ENCODE measurements at places on chromosomes 7 and 10.

DNA sequence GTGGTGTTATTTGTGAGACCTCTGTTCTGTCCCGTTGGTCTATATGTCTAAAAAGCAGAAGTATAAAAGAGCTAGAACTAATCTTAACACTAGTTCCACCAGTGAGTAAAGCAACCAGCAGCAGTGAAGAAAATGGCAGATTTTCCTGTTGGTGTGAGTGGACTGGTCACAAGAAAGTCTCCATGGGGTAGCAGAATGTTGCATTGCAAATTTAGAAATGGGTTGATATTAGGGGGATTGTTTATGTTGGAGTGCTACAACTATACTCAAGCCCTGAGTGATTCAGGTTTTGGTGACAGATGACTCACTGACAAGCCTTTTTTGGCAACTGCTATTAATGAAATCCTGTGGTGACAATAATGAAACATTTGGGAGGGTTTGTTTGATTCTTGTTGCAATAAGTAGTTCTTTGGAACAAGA is 5.6 kb downstream of the AVL9 start:
- DNase-seq: no peak

DNA sequence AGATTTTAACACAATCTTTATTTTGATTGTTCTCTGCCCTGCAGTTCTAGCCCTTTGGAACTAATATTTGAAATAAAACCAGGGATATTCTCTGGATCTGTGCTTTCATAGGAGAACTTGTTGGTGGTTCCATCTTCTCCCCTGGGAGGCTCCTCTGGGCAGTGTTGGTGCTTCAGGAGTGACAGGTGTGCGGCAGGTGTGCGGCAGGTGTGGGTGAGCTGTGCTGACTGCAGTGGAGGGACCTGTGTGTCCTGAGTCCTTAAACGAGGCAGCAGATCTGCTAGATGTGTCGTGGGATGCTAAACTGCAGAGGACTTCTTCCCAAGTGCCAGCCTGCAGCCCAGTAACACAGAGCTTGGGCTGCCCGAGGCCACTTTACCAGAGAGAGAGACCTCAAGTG is 98.4 kb downstream of the LYZL1 start:
- no peak for DNase-seq

- DNase-seq: no peak
These were observed 92.7 kb downstream of the RNLS start for GRCh38 chr10:88490231-88490980.

DNA sequence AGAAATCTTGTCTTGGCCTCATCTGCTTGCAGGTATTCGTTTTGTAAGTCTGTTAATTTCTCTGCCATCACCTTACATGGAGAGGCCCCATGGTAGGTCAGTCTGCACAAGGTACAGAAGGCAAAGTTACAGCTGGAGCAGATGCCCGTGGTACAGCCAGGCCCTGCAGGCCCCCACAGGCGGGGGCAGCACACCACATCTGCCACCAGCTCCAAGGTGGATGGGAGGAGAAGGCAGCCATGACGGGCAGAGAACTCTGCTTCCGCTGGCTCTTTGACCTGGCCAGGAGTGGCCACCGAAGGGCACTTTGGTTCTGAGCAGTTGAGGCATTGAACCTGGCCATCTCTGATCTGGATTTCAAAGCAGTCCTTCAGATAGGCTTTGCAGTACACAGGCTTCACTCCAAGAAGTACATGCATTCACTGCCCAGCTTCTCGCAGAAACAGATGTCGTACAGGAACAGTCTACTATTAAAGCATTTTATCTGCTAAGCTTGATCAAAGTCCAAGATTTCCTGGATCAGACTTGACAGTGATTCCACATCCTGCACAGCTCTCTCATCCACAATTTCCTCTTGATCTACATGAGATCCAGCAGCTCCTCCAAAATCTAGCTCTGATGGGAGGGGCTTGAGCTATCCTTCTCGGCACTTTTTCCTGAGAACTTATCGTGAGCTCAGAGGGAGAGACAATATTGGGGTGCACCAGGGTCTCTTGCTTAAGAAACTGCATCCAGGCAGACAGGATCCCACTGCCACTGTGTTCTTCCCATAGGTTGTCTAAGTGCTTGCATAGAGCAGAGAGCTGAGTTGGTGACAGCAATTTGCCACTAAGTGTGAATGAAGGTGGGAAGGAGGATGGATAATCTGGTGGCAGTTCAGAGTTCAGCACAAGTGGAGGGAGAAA is 120.7 kb downstream of the TRRAP start:
- DNase-seq: no peak

DNA sequence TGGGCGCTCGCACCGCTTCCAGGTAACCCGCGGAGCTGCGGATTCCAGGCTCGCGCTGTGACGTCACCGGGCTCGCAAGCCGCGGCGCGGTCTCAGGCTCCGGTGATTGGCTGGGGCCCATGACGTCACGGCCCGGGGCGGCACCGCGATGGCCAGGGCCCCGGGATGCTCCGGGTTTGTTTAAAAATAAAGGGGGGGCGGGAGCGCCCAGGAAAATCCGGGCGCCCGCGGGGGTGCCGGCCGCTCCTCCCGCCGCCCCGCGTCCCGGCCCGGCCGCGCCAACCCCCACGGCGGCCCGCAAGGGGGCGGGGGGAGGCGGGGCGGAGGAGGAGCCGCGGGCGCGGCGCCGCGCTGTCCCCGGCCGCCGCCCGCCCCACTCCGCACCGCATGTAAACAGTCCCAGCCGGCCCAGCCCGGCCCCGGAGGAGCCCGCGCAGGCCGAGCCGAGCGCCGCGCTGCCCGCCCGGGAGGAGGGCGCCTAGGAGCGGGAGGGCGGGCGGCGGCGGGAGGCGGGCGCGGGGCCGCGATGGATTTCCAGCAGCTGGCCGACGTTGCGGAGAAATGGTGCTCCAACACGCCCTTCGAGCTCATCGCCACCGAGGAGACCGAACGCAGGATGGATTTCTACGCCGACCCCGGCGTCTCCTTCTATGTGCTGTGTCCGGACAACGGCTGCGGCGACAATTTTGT is at the start of gene MTURN:
Gene MTURN, plus strand, starts transcription at position 376 of the 690 bp plus-strand sequence. Its CDS starts 151 bp downstream, at position 527.
- peak; percentile 66 for DNase-seq

DNA sequence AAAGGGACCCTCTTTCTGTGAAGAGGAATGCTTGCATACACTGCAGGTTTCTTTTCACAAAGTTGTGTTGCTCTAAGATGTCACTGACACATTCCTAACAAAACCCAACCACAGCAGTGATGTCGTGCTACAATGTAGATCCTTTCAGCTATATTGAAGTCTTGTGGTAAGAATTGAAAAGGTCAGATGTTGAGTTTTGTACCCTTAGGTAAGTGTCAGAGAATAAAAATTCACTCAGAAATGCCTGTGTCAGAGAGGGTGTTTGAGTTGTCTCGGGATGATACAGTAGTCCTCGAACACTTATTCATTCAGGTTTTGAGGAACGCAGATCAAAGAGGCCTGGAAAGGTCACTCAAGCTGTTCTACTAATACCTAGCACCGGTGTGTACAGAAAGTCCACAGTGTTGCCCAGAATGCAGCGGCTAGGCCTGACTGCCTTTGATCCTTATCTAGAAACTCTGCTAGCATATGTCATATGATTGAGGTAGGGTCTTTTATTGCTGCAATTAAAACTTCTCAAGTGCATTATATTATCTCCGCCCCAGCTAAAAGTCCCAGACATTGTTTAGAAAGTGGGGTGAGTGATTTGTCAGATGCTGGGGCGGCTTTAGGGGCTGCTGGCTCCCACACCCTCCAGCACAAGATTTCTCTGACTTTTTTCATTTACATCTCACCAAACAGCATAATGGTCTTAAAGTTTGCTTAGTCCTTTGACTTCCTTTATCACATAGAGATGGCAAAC is 26.0 kb downstream of the RNF32 start:
- no peak for DNase-seq

- no peak for DNase-seq
These were observed 24.2 kb upstream of the SMIM30 start for GRCh38 chr7:113142385-113143119.

- DNase-seq: no peak
These were observed 39.6 kb upstream of the KCND2 start for GRCh38 chr7:120233338-120233737.

DNA sequence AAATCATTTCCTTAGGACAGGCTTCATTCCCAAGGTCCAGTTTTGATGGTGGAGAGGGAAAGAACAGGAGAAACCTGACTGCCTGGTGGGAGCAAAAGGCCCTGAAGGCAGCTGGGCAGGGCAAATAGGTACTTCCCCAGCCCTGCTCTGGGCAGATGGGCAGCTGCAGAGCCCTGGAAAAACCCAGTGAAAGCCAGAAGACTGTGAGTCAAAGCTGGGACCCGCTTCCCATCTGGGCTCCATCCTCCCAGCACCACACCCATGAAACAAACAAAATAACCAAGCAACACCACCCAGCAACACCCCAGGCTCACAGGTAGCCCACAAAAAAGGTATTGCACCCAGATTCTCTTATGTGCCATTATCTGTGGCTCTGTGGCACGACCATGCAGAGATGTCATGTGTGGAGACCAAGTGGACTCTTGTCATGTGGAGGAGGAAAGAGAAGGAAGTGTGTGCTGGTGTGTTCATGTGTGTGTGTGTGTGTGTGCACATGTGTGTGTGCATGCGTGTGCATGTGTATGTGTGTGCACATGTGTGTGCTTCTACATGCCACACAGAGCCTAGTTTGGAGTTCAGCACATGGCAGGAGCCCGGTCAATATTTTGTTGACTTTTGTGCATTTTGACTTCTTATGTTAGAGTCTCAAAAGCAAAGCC is 9.8 kb downstream of the CLRN3 start:
- DNase-seq: no peak

DNA sequence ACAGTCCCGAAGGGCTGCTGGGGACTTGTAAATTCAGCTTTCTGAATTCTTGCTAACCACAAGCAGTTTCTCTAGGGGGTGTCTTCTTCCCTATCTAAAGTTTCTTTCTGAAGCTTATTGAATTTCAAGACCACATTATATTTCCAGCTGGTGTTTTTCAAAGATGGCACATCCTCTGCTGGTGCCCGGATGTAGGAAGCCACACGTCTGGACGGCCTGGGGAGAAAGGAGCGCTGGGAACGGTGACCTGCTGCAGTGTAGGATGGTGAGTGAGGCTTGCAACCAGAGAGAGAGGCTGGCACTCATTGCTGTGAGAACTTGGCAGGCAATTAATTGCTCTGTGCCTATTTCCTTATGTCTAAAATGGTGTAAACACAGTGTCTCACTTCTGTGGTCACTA is 776.4 kb downstream of the TYW1 start:
- no peak for DNase-seq

DNA sequence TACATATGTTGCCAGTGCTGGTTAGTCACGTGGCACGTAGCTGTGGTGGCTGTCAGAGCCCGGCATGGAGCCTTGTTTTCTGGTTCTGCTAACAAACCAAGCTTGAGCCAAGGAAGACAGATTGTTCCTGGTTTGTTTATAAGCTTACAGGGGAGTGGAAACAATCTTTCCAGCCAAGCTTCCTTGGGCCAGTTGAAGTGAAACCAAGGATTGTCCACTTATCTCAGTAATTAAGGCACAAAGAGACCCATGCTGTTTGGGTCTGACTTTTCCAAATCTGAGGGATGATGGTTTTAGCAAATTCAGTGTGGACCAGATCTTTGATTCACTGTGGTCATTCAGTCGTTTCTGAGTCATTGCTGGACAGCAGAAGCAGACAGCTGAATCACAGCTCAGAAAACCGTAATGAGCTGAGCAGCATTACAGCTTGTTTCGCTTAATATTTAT is 297.3 kb upstream of the COBL start:
- DNase-seq: no peak

GRCh38 chr7:131015657-131015958 is 281.6 kb upstream of the KLF14 start:
- no peak for DNase-seq
